Neural crest cell (in vitro differentiated cells): ENCODE measurements at places on chromosomes 7 and 10.

- no peak overlapping the region for H3K4me3 ChIP-seq
- peaks cover 23% of the 10 kb centered on the region for H3K4me1 ChIP-seq
- H3K27ac ChIP-seq = no peak overlapping the region
- DNase-seq = no peak
- H3K36me3 ChIP-seq = no peaks in the 10 kb centered on the region
- H3K27me3 ChIP-seq = no peaks in the 10 kb centered on the region
These were observed 38.2 kb downstream of the GBF1 start for GRCh38 chr10:102283488-102283887.

DNA sequence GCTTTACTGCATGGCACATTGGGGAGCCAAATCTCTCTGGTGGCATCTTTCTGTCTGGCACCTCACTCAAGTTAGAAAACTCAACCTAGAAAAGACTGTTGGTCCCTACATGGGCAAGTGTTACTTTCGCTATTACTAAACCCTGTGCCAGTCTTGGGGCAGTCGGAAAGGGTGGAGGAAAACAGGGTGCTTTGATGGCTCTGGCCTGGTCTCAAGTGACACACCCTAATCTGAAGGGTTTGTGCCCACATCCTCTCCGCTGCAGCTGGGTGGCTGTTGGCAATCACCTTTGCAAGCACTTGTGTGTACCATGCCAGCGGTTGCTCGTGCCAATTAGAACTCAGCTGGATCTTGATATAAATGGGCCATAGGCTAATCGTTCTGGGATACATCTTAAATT, 159.8 kb upstream of the ITGB1 start:
- no peak overlapping the region for H3K4me3 ChIP-seq
- DNase-seq = no peak
- H3K27me3 ChIP-seq = no peaks in the 10 kb centered on the region

- H3K4me1 ChIP-seq = peaks cover 8% of the 10 kb centered on the region
- no peaks in the 10 kb centered on the region for H3K36me3 ChIP-seq
- no peak overlapping the region for H3K4me3 ChIP-seq
- DNase-seq = no peak
These were observed 29.0 kb upstream of the CCNY start for GRCh38 chr10:35307297-35307696.

GRCh38 chr10:72075376-72076115, 12.8 kb downstream of the SPOCK2 start:
- H3K4me1 ChIP-seq = peaks cover 20% of the 10 kb centered on the region
- no peaks in the 10 kb centered on the region for H3K27me3 ChIP-seq
- no peaks in the 10 kb centered on the region for H3K36me3 ChIP-seq
- H3K27ac ChIP-seq = no peak overlapping the region

DNA sequence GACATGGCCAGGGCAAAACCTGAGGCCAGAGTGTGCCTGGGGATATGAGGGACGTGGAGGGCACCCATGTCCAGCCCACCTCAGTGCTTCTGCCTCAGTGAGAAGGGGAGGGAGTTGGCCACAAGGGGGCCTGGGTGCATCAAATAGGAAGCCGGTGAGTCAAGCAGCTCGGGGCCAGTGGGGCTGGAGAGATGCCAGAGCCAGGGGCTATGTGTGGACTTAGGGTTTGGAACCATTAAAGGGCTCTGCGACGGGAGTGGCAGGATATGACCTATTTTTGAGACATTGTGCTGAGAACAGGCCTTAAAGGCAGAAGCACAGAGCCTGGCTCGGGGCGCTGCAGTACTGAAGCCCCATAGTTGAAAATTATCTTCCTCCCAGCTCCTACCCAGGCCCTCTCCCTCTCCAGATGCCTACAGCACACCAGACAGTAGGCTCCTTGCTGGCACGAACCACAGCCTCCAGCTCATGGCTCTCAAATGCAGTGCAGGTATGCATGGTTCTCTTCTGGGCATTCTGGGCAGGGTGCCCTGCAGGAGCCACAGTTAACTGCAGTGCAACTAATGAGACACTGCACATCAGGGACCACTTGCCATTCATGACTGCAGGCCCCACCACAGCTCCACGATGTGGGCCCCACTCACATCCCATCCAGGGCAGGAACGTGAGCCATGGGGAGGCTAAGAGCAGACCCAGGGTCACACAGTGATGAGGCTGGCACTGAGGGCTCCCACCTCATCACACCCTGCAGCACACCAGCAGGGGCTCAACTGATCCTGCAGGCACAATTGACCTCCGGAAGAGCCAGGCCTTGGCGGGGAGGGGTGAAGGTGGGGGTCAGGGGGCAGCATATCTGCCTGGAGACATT, 7.2 kb upstream of the PGAM2 start:
- H3K27me3 ChIP-seq = peaks cover 10% of the 10 kb centered on the region
- H3K4me1 ChIP-seq = peaks cover 5% of the 10 kb centered on the region
- H3K4me3 ChIP-seq = peak overlapping the region; percentile 73
- peaks cover 3% of the 10 kb centered on the region for H3K36me3 ChIP-seq

DNA sequence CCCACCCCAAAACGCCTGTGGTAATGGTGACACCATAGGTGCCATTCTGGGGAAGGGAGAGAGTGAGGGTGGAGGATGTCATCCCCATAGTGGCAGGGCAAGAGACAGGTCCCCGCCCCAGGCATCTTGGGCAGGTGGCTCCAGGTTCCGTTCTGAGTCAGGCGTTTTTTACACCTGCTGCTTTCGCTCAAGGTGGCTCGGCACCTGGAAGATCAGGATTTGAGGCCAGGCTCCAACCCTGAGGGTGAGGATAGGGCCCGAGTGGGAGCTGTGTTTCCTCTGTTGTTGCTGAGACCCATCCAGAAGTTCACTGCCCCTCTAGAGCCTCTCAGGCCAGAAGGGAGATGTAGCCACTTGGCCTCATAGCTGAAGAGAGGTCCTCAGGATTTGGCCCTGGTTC, 36.6 kb upstream of the DUSP5 start:
- no peak for DNase-seq
- H3K36me3 ChIP-seq = no peaks in the 10 kb centered on the region
- no peak overlapping the region for H3K4me3 ChIP-seq
- H3K27ac ChIP-seq = no peak overlapping the region
- H3K4me1 ChIP-seq = peaks cover 68% of the 10 kb centered on the region

GRCh38 chr7:142774826-142775225, 4.1 kb downstream of the PRSS2 start:
- no peaks in the 10 kb centered on the region for H3K4me1 ChIP-seq
- peaks cover 38% of the 10 kb centered on the region for H3K27me3 ChIP-seq
- no peak overlapping the region for H3K4me3 ChIP-seq
- no peaks in the 10 kb centered on the region for H3K36me3 ChIP-seq
- no peak for DNase-seq
- no peak overlapping the region for H3K27ac ChIP-seq

- no peaks in the 10 kb centered on the region for H3K27me3 ChIP-seq
- H3K4me1 ChIP-seq = peaks cover 49% of the 10 kb centered on the region
- H3K27ac ChIP-seq = peak overlapping the region; percentile 65
- no peak for DNase-seq
- H3K4me3 ChIP-seq = no peak overlapping the region
These were observed 404.6 kb downstream of the RPS24 start for GRCh38 chr10:78437998-78438906.

DNA sequence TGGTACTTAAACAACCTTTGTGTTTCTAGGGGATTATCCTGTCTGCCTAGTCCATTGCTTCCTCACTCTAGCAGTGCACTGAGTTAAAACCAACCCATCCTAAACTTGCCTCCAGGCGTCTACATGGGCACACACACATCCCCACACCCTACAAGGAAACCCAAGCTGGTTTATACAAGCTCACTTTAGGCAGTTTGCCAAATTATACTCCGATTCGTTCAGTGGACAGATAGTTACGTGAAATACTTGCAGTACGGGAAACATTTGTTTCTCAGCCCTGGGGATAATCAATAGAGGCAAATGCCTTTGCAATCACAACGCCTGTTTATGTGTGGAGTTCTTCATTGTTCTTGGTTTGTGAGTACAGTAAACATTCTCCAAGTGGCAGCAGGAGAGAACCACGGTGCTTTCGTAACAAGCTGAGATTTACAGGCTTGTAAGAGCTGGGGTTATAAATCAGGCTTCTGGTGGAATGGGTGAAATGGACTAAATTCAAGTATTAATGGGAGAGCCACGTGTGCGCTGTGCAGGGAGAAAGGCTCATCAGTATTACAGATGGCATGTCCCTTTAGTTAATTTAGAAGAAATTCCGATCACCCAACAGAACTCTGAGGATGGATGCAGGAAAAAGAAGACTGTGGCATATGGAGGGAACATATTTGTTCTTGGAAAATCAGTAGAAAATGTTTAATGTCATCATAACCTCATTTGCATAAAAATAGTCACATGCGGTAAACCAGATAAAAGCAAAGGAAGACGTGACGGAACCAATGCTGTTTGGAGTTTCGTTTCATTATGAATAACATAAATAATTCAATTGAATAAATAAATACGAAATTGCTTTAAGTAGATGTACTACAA, 217.1 kb downstream of the GALNT17 start:
- H3K36me3 ChIP-seq = peaks cover 24% of the 10 kb centered on the region
- H3K4me1 ChIP-seq = peaks cover 18% of the 10 kb centered on the region
- no peak overlapping the region for H3K27ac ChIP-seq
- H3K4me3 ChIP-seq = no peak overlapping the region

DNA sequence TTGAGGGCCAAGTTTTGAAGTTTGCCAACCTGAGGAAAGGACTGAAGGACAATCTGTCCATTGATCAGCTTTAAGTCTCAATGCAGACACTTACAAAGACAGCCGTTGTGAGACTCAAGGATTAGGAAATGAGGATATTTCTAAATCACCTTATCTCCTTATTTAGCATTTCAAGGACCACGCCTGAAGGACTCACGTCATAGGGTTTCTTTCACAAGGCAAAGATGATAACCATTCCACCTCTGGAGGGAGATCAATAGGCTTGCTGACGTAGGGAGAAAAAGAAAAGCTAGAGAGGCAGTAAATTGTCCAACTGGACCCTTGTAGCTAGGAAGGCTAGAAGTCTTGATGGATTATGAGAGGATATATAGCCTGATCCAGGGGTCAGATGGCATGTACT, 3.3 kb upstream of the ASB4 start:
- no peaks in the 10 kb centered on the region for H3K27me3 ChIP-seq
- no peak for DNase-seq
- peak overlapping the region; percentile 3 for H3K27ac ChIP-seq
- no peaks in the 10 kb centered on the region for H3K36me3 ChIP-seq
- H3K4me3 ChIP-seq = no peak overlapping the region
